Prostate gland (tissue), 2 donors: ENCODE measurements at places on chromosomes 12 and 14. TPM values are rescaled to one million over a fixed set of nuclear protein-coding genes. Genes with fewer than 3 reads are reported as not detected.

DNA sequence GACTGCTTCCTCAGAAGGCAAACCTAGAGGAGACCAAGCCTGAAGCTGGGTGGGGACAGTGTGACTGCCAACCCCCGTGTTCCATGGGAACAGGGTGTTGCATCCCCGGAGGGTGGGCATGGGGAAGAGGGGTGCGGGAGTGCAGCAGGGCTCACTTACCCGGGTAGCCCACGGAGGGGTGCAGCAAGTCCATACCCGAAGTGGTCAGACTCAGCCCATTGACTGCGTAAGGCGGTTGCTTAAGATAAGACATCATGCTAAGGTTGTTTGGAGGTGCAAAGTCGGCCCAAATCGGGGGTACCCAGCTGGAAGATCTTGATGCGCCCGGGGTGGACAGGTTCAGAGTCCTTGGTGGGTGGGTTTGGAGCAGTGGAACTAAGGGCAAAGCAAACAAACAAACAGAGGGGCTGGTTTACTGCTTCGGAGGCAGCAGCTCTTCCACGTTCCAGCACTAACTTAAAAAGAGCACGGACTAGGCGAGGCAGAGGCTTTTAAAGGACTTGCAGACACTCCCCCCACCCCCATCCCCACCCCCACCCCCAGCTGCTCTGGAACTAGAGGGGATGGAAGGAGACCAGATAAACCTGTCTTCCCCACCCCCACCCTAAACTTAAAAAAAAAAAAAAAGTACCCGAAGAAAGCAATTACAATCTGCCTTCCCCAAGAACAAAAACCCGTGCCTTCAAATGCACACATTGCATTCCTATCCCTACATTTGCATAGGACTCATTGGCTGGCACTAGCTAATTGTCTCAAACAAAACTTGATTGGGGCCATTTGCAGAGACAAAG, 4.9 kb downstream of the OTX2 start:
- no peak for DNase-seq

DNA sequence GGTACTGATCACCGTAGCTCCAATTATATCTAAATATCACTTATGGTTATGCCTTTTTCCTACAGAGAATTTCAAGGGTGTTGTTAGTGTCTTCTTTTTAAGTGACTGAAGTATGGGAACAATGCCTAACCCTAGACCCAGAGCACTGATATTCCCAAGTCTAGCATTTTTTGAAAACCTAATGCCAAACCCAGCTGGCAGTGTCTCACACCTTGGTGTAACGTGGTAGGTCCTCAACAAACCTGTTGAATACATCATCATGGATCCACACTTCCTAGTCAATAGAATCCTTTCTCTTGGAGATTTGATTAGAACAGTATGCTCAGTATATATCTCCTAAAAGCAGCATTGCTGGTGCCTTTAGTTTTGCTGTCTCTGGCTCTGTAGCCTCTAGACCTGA, 37.7 kb upstream of the RMST start:
- no peak for DNase-seq

DNA sequence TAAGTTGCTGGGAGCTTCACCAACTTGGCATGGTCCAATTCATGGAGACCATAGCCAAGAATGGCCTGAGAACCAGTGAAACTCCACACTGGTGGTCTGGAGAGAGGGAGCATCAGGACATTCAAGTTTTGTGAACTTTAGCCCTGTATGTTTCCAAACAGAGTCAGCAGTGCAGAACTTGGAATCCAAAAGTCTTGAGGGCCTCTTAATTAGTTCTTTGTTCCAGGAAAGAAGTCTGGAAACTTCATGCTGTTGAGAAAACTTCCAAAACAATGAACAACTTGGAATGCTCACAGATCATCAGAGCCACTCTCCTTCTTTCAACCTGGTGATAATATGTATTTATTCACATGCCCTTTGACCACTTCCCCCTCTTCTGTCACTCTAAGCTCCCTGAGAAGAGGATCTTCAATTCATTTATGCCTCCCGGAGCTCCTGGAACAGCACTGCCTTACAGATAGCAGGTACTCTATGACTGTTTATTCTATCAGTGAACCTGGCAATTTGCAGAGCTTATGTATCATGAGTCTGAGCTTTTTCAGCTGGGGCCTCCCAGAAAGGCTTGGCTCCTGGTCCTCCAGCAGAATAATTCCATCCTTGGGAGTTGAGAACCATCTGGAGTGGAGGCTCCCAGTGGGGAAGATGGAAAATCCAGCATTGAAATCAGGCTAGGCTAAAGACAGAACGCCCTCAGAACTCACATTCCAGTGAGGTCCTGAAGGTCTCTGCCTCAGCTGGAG, 191.4 kb downstream of the KTN1 start:
- DNase-seq, result no peak

- no peak for DNase-seq
These were observed 422.3 kb upstream of the DCN start for GRCh38 chr12:91604897-91605296.

ANKRD33 gene
- not detected for total RNA-seq

B4GALNT1 gene
- 2.2 TPM for total RNA-seq
